ENCODE measurements at places on chromosomes 7 and 10. TPM values are rescaled to one million over a fixed set of nuclear protein-coding genes. Genes with fewer than 3 reads are reported as not detected.

TMEM248 gene
- 62.6 TPM for total RNA-seq

ADAM12 gene
- 18.4 TPM for total RNA-seq

- DNase-seq = no peak
These were observed 211.3 kb downstream of the GRID1 start for GRCh38 chr10:86155054-86155921.

- no peak for DNase-seq
These were observed 737 bp downstream of the CNNM2 start for GRCh38 chr10:102918817-102919245.

GRCh38 chr10:102020938-102021337, 35.0 kb downstream of the ARMH3 start:
- no peak for DNase-seq

- DNase-seq = no peak
These were observed 1239.7 kb downstream of the GATA3 start for GRCh38 chr10:9294132-9294663.

GRCh38 chr7:30206942-30207341, 72.2 kb downstream of the MTURN start:
- no peak for DNase-seq

GRCh38 chr7:44259547-44260457, 59.0 kb downstream of the YKT6 start:
- DNase-seq = no peak

Measured in glutamatergic neuron (in vitro differentiated cells).